A673 (cell line): ENCODE measurements at places on chromosomes 5 and 9. TPM values are rescaled to one million over a fixed set of nuclear protein-coding genes. Genes with fewer than 3 reads are reported as not detected.

IL33 gene
- 1.6 and 3.3 TPM in 2 replicates for total RNA-seq

NPDC1 gene
- 73.9 and 81.4 TPM in 2 replicates for total RNA-seq

LVRN gene
- not detected in 2 replicates for total RNA-seq

DNA sequence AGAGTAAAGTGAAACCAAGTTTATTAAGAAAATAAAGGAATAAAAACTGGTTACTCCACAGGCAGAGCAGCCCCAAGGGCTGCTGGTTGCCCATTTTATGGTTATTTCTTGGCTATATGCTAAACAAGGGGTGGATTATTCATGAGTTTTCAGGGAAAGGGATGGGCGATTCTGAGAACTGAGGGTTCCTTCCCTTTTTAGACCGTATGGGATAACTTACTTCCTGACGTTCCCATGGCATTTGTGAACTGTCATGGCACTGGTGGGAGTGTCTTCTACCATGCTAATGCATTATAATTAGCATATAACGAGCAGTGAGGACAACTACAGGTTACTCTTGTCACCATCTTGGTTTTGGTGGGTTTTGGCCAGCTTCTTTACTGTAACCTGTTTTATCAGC lies 323.9 kb upstream of the PTGER4 start:
- DNase-seq: no peak

- no peak for DNase-seq
These were observed 1.9 kb downstream of the RASEF start for GRCh38 chr9:83061036-83061435.

DNA sequence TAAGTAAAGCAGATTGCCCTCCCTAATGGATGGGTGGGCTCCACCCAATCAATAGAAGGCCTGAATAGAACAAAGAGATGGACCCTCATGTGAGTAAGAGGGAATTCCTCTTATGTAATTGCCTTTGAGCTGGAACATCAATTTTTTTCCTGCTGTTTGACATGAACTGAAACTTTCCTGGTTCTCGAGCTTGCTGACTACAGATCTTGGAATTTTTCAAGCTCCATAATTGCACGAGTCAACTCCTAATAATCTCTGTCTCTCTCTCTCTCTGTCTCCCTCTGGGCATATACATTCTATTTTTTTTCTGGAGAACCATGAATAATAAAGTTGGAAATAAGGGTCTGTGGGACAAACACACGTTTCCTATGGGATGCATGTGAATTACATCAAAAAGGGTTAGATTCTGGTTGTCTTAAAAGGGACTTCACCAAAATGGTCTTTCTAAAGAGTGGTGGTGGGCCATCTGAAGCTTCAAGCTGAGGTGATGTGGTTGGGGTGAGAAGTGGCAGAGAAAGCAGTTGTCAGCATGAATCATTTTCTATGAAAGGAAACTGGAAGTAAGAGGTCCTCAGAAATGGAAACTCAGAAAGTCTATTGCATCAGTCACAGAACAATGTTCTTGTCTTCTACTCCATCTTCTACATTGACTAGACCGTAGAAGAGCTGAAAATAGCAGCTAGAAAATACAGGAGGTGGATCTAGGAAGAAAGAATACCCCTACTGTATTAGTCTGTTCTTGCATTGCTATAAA lies 47.0 kb upstream of the HOMER1 start:
- no peak for DNase-seq

GRCh38 chr5:177431317-177432142 lies 5.1 kb downstream of the GRK6 start:
- no peak for DNase-seq
